T-helper 2 cell (primary cell): ENCODE measurements at places on chromosomes 5 and 9.

DNA sequence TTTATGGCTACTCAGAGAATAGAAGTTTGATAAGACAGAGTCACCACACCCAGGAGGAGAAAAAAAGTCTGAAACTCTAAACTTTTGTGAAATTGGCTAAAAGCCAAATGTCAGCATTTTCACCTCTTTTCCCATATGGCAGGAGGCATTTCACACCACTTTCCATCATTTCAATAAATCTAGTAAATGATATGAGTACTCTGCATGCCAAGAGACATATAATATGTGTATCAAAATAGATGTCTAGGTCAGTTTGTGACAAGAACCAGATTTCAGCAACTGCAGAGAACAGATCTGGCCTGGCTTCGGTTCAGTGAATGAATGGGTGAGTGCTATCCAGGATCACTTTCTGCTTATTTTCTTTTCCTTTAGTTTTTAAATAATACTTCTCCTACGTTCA is 470.8 kb downstream of the ENC1 start:
- no peak for DNase-seq

- DNase-seq: no peak
Observed at GRCh38 chr5:159226451-159226850, 17.1 kb upstream of the RNF145 start.

- no peak for DNase-seq
Observed at GRCh38 chr9:87710443-87710842, 15.5 kb upstream of the CTSL start.

- DNase-seq: no peak
Observed at GRCh38 chr5:68303754-68304420, 88.3 kb downstream of the PIK3R1 start.

- DNase-seq: no peak
Observed at GRCh38 chr9:109599711-109600110, 101.6 kb upstream of the PTPN3 start.

DNA sequence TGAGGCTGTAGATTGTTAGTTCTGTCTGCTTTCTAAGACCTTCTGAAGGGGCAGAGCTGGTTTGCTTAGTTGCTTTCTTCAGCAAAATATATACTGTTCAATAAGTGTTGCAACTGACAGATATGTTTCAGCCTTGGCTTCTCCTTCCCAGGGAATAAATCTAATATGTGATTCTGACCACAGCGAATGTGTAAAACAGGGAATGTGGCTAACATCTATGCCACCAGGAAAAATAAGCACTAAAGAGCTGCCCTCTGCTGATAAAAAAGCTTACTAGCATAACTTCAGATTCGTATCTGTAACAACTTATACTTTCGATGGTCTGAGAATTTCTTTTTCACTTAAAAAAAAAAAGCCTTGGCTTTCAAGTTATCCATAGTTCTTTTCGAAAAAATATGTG is 13.0 kb upstream of the OSMR start:
- DNase-seq: no peak

DNA sequence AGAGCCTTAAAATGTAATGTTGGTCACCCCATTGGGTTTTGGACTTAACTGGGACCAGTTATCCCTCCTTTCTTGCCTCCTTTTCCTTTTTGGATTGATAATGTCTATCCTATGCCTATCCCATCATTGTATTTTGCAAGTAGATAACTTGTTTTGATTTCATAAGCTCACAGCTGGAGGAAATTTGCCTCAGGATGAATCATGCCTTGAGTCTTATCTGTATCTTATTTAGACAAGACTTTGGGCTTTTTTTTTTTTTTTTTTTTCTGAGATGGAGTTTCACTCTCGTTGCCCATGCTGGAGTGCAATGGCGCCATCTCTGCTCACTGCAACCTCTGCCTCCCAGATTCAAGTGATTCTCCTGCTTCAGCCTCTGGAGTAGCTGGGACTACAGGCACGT is 443.3 kb downstream of the DNAH5 start:
- no peak for DNase-seq

- DNase-seq: no peak
Observed at GRCh38 chr5:5220901-5221631, 80.9 kb downstream of the ADAMTS16 start.

DNA sequence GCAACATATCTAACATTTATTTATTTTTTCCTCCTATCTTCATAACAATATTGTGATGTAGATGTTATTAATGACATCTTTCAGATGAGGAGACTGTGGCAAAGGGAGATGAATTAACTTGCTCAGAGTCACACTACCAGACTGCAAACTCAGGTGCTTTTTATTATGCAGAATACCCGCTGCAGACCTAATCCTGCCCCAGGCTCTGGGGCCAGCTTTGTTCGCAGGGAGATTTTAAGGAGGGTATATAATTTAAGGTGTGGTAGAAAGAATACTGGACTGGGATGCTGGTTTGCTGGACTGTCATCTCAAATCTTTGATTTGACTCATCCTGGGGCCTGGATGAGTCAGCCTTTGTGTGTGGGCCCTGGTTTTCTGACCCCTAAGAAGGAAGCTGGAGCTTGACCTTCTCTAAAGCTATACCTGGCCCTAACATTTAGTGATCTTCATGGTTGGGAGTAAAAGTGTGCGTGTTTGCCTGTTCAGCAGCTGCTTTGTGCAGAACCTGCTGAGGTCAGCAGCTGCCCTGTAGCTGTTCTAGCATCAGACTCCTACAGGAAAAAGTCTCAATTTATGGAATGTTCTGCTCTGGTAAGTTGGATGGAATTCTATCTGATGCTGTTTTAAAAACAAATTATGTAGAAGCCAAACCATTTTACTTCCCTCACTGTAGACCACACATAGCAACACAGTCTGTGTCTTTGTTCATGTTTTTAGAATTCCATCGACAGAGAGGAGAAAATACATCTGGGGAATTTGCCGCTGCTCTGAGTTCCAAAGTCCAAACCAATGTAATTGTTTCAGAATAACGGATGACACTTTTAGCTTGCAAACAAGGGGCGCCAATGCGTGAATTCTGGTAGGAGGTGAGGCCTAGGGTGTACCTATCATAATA is 4.5 kb downstream of the SLC36A1 start:
- no peak for DNase-seq

- DNase-seq: no peak
Observed at GRCh38 chr9:92752812-92753404, 11.7 kb downstream of the BICD2 start.

DNA sequence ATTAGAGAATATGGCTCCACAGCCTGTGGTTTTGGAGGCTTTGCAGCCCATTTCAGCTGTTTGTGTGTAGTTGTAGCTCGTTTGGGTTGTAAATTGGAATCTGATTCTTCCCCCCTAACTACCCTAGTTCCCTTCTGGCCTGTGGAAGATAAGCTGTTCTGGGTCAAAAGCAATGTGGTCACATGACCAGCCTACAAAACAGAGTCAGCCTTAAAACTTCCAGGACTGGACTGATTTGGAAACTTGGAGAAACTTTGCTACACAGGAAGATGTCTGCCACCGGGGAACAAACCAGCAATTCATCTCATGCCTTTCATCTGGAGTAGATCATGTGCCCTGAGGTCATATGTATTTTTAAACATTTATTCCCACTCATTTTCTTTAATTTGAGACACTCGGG is 83.8 kb downstream of the DAPK1 start:
- DNase-seq: no peak

- no peak for DNase-seq
Observed at GRCh38 chr5:168176941-168177340, 114.5 kb upstream of the WWC1 start.

DNA sequence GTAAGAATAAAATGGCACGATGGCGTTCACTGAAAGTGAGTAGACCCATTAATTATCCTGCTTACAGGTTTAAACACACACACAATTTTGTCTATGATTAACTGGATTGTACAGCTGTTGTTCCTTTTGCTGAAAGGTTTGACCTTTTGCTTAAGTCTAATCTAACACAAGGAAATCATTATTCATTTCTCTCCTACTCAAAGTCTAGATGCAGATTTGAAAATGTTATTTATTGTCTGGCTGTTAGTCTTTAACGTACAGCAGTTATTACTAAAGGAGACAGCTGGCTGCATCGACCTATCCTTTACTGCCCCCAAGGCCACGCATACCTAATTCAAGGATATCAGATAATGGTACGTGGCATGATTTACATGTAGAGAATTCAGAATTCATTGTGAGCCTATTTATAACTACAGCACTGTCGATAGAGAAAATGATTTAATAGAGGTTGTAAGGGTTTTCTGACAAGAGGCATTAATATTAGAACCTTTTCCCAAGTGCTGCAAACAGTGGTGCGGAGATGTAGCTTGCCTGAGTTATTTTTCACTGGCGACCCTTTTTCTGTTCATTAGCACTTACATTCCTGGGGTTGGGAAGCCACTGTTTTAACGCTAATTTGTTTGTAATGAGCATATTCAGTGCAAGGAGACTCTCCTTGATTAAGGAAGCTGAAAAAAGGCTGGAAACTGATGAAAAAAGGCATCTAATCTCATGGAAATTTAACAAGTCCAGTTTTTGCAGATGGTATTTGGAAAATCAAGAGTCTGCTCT is 368.4 kb upstream of the GRAMD2B start:
- no peak for DNase-seq

DNA sequence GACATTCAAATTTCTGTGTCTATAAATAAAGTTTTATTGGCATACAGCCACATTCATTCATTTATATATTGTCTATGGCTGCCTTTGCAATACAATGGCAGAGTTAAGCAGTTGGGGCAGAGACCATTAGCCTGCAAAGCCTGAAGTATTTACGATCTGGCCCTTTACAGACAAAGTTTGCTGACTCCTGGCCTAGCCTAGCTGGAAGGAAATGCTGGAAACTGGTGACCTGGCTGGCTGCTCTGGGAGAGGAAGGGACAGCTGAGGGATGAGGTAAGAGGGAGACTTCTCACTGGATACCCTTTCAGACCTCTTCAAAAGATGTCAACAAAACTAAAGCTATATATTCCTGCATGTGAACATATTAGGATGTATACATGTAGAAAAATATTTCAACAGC is 66.0 kb upstream of the PPARGC1B start:
- DNase-seq: no peak

DNA sequence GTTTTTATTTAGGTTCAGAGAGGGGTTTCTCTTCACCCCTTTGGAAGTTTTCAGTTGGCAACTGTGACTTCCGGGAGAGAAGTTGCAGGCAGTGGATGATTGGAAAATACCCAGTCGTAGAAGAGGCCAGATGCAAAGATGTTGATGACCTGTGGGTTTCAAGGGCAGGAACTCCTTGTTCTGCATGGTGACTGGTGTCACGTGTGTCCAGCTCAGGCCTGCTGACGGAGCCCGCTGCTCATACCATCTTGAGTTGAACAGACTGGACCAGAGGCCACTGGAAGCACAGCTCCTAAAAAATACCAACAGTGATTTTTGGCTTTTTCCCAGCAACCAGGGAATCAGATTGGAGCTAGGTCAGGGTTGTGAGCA is 243.9 kb upstream of the KLF4 start:
- DNase-seq: no peak

DNA sequence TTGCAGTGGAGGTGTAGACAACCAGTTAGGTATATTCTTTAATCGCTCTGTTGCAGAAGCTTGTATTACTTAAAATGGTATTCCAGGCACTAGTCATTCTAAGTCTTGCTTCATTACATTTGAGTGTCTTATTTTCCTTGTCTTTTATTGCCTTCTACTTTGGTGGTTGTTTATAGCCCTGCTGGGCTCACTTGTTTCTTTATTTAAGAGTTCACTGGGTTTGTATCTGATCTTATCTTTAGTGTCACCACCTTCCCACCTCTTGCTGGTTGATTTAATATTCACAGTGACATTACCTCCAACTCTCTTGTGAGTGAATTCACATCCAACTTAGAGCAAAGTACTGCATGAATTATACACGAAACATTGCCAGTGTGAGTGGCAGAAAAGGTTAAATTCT is 83.6 kb upstream of the BNC2 start:
- DNase-seq: no peak
